HEK293T (cell line): ENCODE measurements at places on chromosomes 7 and 10.

GRCh38 chr7:81682873-81683272 is 87.0 kb downstream of the HGF start:
- DNase-seq: no peak

DNA sequence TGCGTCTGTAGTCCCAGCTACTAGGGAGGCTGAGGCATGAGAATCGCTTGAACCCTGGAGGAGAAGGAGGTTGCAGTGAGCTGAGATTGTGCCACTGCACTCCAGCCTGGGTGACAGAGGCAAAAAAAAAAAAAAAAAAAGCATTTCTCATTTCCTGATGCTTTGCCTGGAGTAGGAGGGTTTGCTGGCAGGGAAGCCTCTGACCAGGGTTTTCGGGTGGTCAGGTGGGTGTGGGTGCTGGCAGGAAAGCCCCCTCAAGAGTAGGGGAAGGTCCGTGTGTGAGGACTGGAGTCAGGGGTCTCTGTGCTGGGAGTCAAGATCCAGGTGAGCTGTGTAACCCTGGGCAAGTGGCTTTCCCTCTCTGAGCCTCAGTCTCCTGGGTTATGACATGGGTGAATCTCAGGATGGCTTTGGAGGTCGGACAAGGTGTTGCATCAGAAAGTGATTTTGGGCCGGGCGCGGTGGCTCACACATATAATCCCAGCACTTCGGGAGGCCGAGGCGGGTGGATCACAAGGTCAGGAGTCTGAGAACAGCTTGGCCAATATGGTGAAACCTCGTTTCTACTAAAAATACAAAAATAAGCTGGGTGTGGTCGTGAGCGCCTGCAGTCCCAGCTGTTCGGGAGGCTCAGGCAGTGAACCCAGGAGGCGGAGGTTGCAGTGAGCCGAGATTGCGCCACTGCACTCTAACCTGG is 3.2 kb downstream of the AMZ1 start:
- DNase-seq: no peak

- no peak for DNase-seq
Measured at GRCh38 chr7:121286742-121287734, 41.8 kb upstream of the WNT16 start.

GRCh38 chr7:132584796-132585494 is 8.7 kb upstream of the PLXNA4 start:
- no peak for DNase-seq

GRCh38 chr10:20406281-20407104 is 490.6 kb downstream of the NEBL start:
- DNase-seq: no peak

- DNase-seq: no peak
Measured at GRCh38 chr7:77351539-77352004, 64.6 kb downstream of the GSAP start.

DNA sequence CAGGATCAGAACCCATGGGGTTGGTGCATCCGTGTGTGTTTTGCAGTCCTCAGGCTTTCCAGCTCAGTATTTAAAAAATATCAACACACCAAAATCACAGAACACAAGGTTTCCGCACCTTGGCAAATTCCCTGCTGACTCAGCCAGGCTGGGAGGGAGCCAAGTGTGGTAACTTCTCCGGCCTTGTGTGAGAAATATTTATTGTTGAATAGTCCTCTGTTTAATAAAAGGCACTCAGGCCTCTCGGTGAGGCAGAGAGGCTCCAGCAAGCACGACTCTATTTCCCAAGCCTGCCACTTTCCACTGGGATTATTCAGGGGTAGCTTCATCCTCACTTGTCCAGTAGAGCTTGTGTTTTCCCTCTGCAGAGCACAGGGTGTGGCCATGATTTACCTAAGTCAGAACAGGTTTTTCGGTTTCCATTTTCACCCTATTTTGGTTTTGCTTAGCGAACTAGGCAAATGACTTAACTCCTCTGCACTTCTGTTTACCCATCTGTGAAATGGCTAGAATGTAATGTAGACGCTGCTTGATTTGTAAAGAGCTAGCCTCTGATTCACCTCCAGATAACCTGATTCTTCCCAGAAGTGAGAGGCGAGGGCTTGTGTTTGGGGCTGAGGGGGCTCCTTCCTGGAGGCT is 13.0 kb upstream of the CHST15 start:
- no peak for DNase-seq

GRCh38 chr7:45033261-45033930 is 33.4 kb downstream of the CCM2 start:
- DNase-seq: no peak

- no peak for DNase-seq
Measured at GRCh38 chr10:122140941-122141623, 130.0 kb upstream of the BTBD16 start.

- DNase-seq: no peak
Measured at GRCh38 chr7:79199961-79200360, 253.5 kb downstream of the MAGI2 start.

- DNase-seq: no peak
Measured at GRCh38 chr10:69457771-69458237, 6.5 kb downstream of the TSPAN15 start.

DNA sequence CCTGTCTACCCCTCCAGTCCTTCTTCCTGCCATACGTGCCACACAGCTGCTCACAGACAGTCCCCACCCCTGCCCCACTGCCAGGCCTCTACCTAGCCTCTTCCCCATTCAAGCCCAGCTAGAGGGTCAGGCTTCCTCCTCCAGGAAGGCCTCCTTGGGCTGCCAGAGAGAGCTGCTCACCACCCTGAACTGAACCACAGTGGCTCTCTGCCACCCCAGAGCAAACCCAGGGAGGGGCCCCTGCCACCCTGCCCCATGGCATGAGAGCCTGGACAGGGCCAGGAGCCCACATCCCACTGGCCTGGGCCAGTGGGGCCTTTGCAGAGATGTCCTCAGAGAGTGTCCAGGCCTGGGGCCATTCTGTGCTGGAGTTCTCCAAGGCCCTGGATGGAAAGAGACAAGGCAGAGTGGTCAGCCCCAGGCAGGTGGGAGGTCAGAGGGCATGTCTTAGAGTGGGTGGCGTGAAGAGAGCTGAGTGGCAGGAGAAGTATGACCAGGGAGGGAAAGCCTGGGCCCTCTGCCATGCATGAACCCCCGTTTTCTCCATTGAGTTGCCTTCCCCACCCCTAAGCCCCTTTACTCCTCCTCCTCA is 40.4 kb downstream of the TMEM270 start:
- no peak for DNase-seq

- DNase-seq: no peak
Measured at GRCh38 chr10:63213489-63213888, 80.4 kb downstream of the NRBF2 start.

- no peak for DNase-seq
Measured at GRCh38 chr10:33214174-33214573, 120.3 kb downstream of the NRP1 start.

- DNase-seq: no peak
Measured at GRCh38 chr10:48839809-48840679, 99.6 kb downstream of the LRRC18 start.

DNA sequence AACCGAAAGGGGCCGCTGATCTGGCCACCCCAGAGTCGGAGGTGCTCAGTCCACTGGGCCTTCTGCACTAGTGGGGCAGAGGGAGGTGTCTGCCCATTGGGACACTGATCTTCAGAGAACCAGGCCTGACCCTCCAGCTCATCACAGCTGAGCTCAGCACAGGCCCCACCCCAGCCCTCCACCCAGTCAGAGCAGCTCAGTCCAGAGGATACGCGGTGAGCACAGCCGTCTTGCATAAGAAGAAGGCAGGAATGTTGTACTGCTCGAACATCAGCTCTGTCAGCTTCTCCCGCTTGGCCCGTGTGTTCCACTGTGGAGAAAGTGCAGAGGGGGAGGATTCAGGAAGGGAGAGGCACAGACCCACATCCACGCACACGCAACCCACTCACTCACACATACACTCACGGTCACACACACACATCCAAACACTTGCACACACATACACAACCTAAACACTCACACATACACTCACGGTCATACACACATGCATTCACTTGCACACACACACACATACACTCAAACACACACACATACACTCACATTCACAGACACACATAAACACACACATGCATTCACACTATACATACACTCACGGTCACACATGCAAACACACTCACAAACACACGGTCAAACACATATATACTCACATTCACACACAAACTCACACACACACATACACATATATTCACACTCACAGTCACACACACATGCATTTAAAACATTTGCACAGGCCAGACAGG is 6.3 kb downstream of the ACTL6B start:
- DNase-seq: no peak

- DNase-seq: no peak
Measured at GRCh38 chr10:97764519-97764931, 7.3 kb downstream of the SFRP5 start.

GRCh38 chr7:155338632-155339320 is 41.1 kb downstream of the INSIG1 start:
- no peak for DNase-seq

- DNase-seq: peak; percentile 85
Measured at GRCh38 chr10:52740913-52741675, 31.5 kb downstream of the MBL2 start.

DNA sequence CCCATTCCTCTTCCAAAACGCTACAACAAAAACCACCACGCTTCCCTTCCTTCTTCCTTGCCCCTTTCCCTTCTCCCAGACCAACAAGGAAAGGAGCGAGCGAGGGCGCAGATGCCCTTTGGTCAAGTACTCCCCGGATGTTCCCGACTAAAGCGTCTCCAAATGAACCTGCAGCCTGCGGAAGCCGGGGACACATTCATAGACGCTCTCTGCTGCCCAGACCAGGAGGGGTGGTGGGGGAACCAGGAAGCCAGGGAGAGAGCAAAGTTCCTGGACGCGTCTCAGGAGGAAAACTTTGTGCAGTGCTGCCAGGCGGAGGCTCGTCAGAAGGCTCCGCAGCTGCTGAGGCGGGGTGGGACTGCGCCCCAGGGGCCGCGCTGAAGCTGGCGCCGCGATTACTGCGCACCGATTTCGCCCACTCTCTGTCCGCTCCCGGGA is 754 bp downstream of the SEMA3D start:
- DNase-seq: peak; percentile 42

DNA sequence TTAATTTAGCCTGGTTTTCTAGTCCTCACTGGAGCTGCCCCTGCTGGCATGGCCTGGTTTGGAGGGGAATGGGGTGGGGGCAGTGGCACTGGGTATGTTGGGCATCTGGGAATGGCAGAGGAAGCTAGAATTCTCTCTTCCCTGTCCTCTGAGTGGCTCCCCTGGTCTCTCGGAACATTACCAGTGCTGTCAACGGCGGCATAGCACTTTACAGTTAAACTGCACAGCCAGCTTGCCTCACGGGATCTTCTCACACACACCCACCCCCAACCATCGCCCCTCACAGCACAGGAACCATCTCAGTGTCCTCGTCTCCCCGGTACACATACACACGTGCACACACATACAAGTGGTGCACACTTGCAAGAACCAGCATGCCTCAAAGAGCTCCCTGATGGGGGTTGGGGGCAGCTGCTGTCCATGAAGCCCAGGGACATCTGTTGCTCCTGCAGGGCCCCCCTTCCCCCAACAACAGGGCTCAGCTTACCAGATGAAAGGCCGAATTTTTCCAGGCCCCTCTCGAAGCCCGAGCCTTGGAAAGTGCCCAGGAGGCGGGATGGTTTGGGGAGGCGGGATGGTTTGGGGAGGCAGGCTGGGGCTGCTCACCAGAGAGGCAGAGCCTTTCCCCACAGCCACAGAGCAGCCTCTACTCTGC is 41.0 kb downstream of the TSPAN15 start:
- no peak for DNase-seq

GRCh38 chr7:90552521-90552920 is 43.6 kb upstream of the CDK14 start:
- DNase-seq: no peak

DNA sequence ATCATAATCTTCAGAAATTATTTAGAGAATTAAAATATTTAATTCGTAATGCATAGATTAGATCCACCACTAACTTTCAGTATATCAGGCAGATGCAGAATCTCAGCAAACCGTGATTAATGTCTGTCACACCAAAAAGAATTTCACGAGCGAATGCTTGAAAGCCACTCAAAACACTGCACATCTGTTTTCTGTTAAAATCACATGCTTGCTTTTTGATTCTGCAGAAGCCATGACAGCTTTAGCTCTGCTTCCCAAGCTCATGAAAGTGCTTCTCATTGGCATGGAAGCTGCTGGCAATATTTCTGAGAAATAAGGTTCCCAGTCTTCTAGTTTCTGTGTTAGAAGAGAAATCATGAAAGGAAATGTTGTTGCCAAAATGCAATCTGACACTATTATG is 837.8 kb upstream of the LRRN3 start:
- no peak for DNase-seq

DNA sequence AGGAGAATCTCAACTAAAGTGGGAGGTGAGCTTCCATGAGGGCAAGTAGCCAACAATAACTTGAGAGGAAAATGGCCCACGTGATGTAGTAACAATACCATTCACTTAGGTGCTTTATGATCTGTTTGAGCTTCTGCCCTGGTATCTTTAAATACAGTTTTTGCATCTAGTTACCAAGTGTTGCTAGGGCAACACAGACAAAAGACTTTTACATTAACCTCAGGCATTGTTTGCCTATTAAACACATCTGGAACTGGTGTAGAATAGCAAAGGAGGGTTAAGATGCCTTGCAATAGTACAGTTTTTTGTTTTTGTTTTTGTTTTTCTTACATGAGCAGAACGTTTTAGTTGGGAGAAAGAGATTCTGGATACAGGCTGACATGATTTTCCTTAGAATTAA is 97.7 kb upstream of the MTPN start:
- DNase-seq: no peak

DNA sequence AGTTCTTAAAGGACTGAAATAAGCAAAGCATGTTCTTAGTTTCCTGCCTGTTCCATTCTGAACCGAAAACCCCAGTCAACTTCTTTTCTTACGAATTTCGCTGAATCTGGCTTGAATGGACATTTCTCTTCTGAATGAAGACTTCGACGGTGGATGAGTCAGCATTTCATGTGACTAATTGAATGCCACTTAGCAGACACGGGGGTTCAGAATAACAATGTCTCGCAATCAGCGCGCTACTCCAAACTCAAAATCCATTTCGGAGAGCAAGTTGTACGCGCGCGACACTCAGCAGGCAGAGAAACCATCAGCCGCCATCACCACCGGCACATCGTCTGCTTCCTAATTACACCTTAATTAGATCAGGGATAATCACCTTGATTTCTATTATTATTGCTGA is 239.0 kb upstream of the KLF6 start:
- no peak for DNase-seq

GRCh38 chr7:50145226-50145625 is 52.2 kb upstream of the ZPBP start:
- no peak for DNase-seq
